ENCODE measurements at places on chromosomes 5 and 9.

DNA sequence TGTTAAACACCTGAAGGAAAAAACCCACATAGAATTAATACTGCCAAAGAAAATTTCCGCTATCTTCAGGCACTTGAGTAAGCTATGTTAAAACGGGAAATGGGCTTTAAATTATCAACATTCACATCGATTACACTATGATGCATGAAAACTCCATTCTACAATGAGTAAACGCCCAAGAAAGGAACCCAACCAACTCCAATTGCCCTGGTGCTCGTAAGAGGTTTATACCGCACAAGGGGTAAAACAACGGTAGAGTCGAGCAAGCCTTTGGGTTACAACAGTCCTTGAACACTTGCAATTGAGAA lies 1.0 kb downstream of the AGTPBP1 start:
- no peak for DNase-seq
- peak overlapping the region; percentile 89 for H3K4me3 ChIP-seq
- H3K4me1 ChIP-seq, result peaks cover 34% of the 10 kb centered on the region
- no peaks in the 10 kb centered on the region for H3K36me3 ChIP-seq
- H3K27ac ChIP-seq, result peak overlapping the region; percentile 92

GRCh38 chr9:76585487-76586389 lies 126.8 kb downstream of the GCNT1 start:
- H3K36me3 ChIP-seq, result no peaks in the 10 kb centered on the region
- H3K27ac ChIP-seq, result no peak overlapping the region
- H3K4me1 ChIP-seq, result no peaks in the 10 kb centered on the region
- no peak overlapping the region for H3K4me3 ChIP-seq
- no peak for DNase-seq

DNA sequence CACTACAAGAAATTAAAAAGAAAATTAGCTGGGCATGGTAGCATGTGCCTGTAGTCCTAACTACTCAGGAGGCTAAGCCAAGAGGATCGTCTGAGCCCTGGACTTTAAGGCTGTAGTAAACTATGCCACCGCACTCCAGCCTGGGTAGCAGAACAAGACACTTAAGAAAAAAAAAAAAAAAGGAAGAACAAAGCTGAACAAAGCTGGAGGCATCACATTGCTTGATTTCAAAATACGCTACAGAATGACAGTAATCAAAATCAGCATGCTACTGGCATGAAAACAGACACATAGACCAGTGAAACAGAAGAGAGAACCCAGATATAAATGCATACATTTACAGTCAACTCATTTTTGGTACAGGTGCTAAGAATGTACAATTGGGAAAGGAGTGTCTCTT lies 14.5 kb upstream of the OTULIN start:
- no peak for DNase-seq
- H3K27me3 ChIP-seq, result peaks cover 12% of the 10 kb centered on the region
- H3K4me1 ChIP-seq, result peaks cover 10% of the 10 kb centered on the region
- H3K27ac ChIP-seq, result no peak overlapping the region
- H3K36me3 ChIP-seq, result no peaks in the 10 kb centered on the region
- H3K4me3 ChIP-seq, result no peak overlapping the region

DNA sequence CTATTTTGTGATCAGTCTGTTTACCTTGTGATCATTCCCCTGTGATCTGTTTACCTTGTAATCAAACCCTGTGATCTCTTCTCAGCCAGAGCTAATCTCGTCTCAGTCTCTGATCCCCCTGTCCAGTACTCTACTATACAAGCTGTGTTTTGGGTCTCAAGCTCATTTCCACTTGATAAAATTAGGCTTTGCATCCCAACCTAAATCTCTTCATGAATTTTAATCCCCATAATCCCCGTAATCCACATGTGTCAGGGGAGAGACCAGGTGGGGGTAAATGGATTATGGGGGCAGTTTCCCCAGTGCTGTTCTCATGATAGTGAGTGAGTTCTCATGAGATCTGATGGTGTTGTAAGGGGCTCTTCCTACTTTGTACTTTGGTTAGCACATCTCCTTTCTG lies 157.2 kb downstream of the PRR16 start:
- H3K36me3 ChIP-seq, result no peaks in the 10 kb centered on the region
- H3K27me3 ChIP-seq, result no peaks in the 10 kb centered on the region
- H3K27ac ChIP-seq, result no peak overlapping the region
- H3K4me1 ChIP-seq, result no peaks in the 10 kb centered on the region
- no peak overlapping the region for H3K4me3 ChIP-seq

- peaks cover 5% of the 10 kb centered on the region for H3K4me1 ChIP-seq
- no peak overlapping the region for H3K4me3 ChIP-seq
- H3K27ac ChIP-seq, result no peak overlapping the region
These were observed 46.4 kb downstream of the BARX1 start for GRCh38 chr9:93908591-93909241.

All from activated naive CD8-positive, alpha-beta T cell treated with anti-CD3 and anti-CD28 coated beads for 36 hours (primary cell).